Choroid plexus epithelial cell (primary cell): ENCODE measurements at places on chromosomes 5 and 9.

DNA sequence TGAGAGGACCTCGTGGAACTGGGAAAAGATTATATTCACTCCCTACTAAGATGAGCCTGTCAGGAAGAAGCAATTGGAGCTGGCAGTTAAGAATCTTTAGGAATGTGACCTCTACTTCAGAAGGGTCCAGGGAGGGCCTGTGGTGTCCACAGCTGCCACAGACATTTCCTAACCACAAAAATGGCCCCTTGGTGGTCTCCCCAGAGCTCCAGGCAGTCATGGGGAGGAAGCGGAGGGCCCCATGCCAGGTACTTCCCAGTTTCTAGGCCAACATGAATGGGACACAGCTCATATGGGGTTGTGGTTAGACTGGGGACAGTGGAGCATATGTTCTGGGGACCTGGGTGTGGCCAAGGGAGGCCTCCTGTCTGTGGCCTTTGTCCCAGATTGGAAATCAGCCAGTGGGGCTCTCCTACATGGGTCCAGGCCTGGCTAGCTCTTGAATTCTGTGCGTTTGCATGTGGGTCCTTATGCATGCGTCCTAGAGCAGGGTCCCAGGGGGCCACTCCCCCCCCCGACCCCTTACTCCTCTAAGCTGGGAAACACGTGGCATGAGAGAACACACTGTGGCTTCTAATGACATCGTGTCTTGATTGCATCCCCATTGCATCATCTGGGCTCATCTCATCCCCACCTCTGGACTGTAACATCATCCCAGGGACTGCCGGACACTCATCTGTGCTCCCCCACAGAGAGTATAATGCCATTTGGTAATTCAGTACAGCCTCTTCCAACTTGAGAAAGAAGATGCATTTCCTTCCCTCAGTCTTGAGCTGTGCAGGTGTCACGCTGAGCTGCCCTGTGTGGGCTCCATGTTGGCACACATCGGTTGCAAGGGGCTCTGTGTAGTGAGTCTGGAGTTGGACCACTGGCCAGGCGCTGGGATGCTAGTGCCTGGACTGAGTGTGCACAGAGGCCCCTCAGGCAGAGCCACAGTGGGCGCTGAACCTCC, 31.3 kb downstream of the IRF1 start:
- peak; percentile 92 for DNase-seq

GRCh38 chr9:126306071-126306647, 20.5 kb upstream of the MVB12B start:
- no peak for DNase-seq

DNA sequence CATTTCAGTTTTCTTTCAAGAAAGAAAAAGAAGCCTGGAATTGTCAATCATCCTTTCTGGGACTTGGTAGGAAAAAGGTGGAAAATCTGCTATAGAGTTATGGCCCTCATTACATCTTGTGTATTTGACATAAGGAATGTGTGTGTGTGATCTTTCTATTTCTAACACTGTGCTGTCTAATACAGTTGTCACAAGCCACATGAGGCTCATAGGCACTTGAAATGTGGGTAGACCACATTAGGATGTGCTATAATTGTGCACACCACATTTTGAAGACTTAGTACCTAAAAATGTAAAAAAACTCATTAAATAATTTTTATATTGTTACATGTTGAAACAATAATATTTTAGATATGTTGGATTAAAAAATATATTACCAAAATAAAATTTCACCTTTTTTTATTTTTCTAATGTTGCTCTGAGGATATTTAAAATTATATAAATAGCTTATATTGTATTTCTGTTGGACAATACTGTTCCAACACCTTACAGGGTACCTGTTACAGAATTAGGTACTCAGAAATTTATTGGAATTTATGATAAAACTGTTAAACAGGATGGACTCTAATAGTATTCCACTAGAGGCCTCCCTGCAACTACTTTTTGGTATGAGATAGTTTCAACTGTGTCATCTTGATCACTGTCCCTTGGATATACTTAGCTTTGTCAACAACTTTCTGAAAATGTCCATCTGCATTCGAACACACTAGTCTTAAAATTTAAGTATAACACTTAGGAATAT, 18.4 kb downstream of the MSANTD3 start:
- no peak for DNase-seq

GRCh38 chr5:24177821-24178220, 467.0 kb downstream of the CDH10 start:
- no peak for DNase-seq
